ENCODE measurements at places on chromosomes 12 and 14. TPM values are rescaled to one million over a fixed set of nuclear protein-coding genes. Genes with fewer than 3 reads are reported as not detected.

DNA sequence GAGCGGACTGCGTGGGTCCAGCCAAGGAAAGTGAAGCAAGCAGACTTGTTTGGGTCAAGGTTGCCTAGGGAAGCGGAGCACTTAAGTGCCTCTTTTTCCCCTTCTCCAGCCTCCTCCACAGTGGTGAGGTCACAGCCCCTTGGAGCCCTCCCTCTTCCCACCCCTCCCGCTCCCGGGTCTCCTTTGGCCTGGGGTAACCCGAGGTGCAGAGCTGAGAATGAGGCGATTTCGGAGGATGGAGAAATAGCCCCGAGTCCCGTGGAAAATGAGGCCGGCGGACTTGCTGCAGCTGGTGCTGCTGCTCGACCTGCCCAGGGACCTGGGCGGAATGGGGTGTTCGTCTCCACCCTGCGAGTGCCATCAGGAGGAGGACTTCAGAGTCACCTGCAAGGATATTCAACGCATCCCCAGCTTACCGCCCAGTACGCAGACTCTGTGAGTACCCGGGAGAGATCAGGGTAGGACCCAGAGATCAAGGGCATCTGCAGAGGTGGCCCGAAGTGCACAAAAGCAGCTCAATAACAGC, at the start of gene TSHR:
Gene TSHR (plus strand): TSS at position 206 of the 526 bp plus-strand sequence. CDS start 60 bp downstream, at position 266.
- DNase-seq, result peak; percentile 49

DNA sequence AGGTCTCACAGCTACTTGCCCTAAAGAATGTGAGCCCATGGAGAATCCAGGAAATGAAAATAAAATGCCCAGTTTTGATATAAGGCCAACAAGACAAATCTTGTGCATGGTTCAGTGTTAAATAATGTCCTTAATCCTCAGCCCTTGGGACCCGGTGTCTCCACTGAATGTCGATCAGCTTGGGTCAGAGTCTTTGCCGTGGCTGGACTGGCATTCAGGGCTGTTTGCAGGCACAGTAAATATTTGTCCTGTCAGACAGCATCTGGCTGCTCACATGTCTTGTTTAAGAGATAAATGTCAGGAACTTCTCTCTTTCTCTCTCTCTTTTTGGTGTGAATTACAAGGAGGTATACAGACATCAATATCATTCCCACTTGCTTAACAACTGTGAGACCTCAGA, 452.5 kb downstream of the FUT8 start:
- no peak for DNase-seq

DNA sequence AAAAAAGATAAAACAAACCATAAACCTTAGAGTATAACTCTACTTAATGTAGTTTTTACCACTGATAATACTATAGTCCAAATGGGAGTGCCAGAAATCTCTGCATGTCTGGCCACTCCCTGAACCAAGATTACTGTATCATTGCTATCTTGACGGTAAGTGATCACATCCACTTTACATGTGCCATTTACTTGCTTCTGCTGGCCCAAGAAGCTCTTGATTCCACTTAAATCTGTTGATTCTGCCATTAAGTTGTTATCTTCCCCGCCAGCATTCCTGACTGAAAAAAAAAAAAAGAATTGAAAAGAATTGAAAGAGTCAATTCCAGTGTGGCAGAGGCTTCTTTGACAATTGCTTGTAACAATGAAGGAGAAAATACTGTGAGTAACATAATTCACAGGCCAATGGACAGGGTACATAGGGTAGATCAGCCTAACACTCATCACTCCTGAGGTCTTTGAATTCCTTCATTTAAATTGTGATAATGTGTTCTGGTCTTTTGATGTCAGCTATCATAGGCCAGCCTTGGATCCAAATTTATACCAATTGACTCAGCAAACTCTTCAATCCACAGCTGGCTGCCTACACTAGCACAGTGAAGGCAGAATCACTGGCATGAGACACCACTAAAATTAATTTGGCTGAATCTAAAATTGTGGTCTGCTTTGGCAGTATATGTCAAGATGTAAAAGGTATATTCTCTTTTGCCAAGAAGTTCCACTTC, 665.2 kb upstream of the FLRT2 start:
- no peak for DNase-seq

DNA sequence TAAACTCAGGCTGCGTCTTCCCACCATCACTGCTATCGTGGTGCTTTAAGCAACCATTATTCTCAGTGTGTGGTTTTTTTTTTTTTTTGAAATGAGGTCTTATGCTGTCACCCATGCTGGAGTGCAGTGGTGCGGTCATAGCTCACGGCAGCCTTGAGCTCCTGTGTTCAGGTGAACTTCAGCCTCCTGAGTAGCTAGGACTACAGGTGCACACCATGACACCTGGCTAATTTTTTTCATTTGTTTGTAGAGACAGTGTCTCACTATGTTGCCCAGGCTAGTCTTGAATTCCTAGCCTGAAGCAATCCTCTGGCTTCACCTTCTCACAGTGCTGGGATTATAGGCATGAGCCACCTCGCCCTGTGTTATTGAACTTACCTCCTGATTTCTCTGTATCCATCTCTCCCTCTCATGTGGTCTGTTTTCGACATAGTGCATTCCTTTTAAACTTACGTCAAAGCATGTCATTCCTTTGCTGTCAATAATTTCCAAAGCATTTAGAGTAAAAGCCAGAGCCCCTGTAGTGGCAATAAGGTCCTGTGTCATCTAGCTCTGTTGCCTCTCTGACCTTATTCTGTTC, 255.5 kb downstream of the SNAPC1 start:
- no peak for DNase-seq

- no peak for DNase-seq
These were observed 3.7 kb downstream of the ACACB start for GRCh38 chr12:109120095-109120494.

DNA sequence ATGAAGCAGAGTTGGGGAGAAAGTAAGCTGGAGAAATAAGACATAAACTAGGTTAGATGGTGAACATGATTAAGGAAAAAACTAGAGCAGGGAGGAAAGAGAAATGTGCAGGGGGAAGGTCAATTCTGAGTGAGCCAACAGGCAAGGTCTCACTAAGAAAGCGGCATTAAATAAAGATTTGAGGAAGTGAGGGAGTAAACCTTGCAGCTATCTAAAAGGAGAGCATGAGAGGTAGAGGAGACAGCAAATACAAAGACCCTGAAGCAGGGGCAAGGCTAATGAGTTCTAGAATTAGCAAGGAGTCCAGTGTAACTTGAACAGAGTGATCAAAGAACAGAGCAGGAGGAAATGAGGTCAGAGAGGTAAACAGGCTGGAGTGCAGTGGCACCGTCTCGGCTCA, 4.4 kb upstream of the SOCS2 start:
- DNase-seq, result no peak

- peak; percentile 67 for DNase-seq
These were observed 333.6 kb downstream of the TMEM121 start for GRCh38 chr14:105859717-105860614.

DNA sequence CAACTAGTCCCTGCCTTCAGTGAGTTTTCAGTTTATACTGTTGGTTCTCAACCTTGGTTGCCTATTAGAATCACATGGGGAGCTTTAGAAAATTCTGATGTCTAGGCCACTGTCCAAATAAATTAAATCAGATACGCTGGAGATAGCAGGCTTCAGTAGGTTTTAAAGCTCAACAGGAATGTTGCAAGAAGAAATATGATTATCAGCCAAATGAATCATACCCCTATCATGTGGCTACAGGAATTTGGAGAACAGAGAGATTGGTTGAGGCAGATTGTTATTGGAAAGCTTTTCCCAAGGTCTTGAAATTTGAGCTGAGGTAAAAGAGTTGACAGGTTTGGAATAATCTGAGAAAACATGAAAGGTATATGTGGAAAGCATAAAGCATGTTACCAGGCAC, 125.3 kb downstream of the WIF1 start:
- DNase-seq, result no peak

Gene SAMD15
- 0.49 TPM for polyA plus RNA-seq

Gene LALBA
- not detected for polyA plus RNA-seq

Data from pancreas (tissue), 10 donors.